ENCODE measurements at places on chromosomes 7 and 10.

- no peak for DNase-seq
Observed at GRCh38 chr10:88291289-88292184, 291.6 kb downstream of the RNLS start.

- no peak for DNase-seq
Observed at GRCh38 chr7:20395104-20395503, 64.4 kb downstream of the ITGB8 start.

GRCh38 chr10:132631338-132631735, 93.8 kb downstream of the INPP5A start:
- DNase-seq = no peak

- no peak for DNase-seq
Observed at GRCh38 chr7:7486362-7486761, 49.3 kb downstream of the COL28A1 start.

DNA sequence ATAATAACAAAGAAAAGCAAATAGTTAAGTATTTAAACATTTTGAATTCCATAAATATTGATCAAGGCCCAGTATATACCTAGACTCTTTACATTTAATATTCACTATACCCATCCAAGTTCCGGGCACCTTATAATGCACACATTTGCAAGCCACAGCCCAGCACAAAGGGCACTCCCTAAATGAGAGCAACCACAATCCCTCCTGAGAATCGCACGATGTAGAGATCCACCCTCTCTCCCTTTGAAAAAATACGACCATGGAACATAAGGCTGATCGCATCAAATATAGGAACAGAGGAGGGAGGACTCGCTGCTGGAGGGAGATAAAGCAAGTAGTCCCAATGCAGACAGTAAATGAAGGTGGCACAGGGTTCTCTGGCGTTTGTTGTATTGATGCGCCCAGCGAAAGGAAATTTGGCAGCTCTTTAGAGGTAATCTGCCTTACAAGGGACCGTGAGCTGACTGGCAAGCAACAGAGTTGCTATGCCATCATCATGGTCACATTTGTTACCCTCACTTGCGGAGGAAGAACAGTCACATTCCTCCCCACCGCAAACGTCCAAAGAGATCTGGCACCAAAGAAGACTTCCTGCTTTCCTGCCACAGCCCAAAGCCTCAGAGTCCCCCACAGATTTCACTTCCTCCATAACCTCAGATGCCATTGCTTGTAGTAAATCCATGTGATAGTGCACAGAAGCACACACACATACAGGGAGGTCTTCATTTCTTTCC, 16.1 kb upstream of the TAS2R40 start:
- DNase-seq = no peak

- DNase-seq = no peak
Observed at GRCh38 chr10:90062786-90063185, 361.4 kb downstream of the KIF20B start.

DNA sequence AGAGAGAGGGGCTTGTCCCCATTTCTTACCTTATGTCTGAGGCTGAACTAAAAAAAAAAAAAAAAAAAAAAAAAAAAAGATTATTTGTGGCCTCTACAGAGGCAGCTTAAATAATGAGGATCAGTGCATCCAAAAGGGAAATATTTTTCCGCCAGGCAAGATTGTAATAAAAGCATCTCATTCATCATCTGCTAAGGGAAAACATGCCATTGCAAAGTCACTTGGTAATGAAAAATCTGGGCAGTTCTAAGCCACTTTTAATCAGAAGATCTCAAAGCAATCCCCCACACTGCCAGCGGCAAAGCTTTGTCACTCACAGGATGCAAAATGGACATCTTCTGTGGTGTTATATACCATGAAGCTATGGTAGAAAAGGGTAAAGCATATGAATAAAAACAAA, 3.8 kb downstream of the FAM107B start:
- DNase-seq = no peak

DNA sequence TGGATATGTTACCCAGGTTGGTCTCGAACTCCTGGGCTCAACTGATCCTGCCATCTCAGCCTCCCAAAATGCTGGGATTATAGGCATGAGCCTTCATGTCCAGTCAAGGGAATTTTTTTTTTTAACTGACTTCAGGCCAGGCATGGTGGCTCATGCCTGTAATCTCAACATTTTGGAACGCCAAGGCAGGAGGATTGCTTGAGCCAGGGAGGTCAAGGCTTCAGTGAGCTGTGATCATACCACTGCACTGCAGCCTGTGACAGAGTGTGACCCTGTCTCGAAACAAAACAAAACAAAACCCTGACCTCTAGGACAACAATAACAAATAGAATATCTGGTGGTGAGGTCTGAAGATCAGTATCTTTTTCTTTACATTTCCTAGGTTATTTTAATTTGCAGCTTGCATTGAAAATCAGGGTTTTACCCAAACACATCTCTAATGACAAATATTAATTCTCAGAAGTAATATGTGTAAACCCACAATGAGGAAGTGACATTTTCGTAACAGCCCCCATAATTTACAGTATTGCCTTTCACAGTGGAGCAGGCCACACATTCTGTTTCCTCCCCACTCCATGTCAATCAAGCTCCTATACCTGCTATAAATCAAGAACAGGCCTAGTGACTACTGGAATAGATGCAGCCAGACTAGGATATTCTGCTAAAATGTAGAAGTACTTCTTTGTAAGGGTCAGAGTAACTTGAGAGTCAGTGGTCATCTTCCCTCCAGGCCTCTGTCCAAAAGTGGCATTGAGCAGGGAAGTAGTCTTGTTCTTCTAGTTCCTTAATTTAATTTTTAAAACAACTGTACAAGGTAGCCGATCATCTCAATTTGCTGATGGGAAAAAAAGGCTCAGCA, 43.3 kb upstream of the ECHDC3 start:
- DNase-seq = no peak

- no peak for DNase-seq
Observed at GRCh38 chr10:78147202-78147601, 113.5 kb downstream of the RPS24 start.

DNA sequence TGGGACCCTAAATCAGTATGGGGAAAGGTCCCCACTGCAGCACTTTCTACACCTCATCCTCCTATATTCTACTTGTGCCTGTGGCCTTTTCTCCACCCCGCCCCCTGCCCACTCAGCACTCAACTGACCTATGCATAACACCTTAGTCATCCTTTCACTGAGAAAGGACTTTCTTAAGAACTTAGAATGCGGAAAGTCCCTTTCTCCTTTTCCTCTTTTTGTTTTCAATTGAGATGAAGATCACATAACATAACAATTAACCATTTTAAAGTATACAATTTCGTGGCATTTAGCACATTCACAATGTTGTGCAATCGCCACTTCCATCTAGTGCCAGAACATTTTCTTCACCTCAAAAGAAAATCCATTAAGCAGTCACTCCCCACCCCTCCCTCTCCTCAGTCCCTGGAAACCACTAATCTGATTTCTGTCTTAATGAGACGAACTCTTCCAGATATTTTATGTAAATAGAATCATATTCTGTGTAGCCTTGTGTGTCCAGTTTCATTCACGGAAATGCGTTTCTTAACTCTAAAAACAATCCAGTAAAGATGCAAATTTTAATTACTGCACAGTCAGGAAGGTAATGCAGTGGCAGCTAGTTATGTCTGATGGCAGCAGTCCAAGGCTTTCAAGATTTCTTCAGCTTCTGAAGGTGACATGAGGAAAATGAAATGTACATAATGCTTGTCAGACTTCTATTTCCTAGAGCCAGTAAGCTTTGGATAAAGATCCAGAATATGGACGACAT, 41.7 kb downstream of the FAS start:
- no peak for DNase-seq

GRCh38 chr10:89556600-89556999, 21.2 kb upstream of the SLC16A12 start:
- no peak for DNase-seq

DNA sequence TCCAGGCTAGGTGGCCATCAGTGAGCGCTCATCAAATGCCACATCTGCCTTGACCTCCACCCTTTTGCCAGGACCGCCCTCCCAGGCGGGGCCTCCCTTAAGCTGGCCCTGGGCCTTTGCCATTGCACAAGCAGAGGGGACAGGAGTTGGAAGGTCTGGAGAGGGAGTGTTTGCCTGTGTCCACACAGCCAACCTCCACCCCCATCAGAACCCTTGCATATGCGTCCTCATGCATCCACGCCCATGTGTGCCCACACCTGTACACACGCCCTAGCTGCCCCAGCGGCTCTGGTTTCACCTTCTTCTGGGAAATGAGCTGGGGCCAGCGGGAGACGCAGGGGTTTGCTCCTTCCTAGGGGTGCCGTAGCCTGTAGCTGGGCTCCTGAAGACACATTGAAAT, 64.0 kb downstream of the NEURL1 start:
- no peak for DNase-seq

- no peak for DNase-seq
Observed at GRCh38 chr7:145915679-145916078, 200.9 kb upstream of the CNTNAP2 start.

GRCh38 chr7:96824686-96825085, 115.0 kb upstream of the SEM1 start:
- no peak for DNase-seq
